ENCODE measurements at places on chromosomes 2 and 18.

- DNase-seq = no peak
These were observed 122.4 kb downstream of the SETBP1 start for GRCh38 chr18:44803019-44803650.

DNA sequence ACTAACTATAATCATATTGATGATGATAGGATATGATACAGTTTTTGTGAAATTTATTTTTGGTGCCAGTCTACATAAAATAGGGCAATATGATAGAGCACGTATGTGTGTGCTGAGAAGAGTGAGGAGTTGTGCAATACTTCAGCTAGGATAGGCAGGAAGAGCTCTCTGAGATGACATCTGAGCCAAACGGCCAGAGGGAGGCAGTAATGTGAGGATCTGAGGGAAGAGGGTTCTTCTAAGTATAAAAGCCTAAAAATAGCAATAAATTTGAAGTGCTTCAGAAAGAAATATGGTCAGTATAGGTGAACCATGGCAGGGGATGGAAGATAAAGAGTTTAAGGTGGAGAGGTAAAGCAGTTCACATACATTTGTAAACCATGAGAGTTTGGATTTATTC is 102.5 kb downstream of the OLA1 start:
- DNase-seq = no peak

GRCh38 chr18:75086494-75087034 is 122.4 kb downstream of the PTGR3 start:
- DNase-seq = no peak

- DNase-seq = no peak
These were observed 29.1 kb upstream of the PDIA6 start for GRCh38 chr2:10841547-10842219.

DNA sequence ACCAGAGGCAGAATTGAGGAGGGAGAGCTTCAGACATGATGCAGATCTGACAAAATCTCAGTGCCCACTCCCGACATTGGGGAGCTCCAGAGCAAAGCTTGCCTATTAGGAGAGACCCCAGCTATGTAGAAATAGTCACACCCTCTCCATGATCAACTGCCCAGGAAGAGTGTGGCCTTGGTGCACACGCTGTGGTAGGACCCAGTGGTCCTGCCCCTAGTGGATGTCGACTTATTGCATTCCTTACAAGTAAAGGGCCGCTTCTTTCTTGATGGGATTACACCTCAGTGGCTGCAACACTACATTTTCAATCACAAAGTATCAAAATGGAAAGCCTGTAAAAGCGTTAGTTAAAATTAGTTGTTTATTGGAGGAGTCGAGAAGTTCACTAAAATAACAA is 64.2 kb downstream of the VRK2 start:
- DNase-seq = no peak

GRCh38 chr2:28510184-28510583 is 14.3 kb downstream of the PLB1 start:
- DNase-seq = no peak

DNA sequence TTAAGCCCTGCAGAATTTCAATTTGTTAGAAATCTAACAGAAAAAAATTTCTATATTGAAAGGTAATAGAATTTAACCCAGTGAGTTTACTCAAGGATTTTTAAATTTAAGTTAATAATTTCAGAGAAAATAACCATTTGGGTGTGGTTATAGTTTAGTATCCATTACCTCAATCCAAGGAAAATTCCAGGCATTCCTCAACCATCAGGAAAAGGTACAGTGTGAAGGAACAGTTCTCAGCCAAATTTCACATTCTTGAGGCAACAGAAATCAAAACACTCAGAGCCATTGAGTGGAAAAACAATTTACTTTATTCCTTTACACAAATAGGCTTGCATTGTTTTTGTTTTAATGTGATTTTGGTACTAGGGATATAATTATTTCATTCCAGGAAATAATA is 45.6 kb downstream of the ONECUT2 start:
- DNase-seq = no peak

DNA sequence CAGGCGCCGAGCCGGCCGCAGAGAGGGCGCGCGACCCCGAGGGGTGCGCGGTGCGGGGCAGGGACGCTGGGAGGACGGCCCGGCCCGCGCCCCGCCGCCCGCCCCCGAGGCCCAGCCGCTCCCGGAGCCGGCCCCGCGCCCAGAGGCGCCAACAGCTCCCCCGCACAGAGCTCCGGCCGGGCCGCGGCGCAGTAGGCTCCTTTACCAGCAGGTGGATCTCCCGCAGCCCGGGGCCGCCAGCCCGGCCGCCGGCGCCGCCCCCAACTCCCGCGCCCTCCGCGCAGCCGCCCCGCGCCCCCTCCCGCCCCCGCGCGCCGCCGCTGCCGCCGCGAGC is 258 bp downstream of the MGAT4A start:
- DNase-seq = peak; percentile 68

GRCh38 chr2:62354771-62355561 is 151.0 kb downstream of the TMEM17 start:
- DNase-seq = no peak

- DNase-seq = no peak
These were observed 6.7 kb upstream of the B3GNT2 start for GRCh38 chr2:62189196-62189595.

DNA sequence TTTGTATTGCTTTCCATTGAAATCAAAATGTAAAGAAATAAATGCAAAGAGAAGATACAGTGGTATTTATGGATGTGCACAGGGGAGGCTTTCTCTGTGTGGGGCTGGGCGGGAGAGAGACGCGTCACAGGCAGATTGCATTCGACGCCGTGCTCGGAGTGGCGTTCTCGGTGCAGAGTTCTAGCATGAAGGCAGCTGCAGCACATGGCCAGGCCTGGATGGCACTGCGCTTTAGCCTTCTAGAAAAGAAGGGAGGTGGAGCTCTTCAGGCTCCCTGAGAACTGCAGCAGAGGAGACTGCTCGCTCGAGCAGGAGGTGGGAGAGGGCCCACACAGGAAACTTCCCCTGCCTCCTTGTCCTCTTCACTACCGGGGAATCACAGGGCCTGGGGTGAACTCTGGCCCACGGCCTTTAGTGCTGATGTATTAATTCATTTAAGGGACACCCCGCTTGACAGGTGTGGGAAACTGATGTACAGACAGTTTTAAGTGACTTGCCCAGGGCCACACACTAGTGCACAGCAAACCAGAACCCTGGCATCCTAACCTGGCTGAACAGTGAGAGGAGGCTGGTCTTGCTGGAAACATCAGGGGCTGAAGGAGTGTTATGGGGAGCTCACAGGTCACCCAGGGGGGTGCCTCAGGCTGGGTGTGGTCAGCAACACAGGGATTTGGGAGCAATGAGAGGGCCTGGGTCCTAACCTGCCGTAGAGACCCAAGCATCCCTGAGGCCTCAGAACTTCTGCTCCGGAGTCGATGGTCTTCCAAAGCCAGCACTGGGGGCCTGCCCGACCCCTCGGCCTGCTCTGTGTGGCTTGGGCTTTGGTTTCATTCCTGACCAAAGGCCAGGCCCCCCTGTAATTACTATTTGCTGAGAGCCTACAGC is 199.9 kb downstream of the HDAC4 start:
- no peak for DNase-seq

DNA sequence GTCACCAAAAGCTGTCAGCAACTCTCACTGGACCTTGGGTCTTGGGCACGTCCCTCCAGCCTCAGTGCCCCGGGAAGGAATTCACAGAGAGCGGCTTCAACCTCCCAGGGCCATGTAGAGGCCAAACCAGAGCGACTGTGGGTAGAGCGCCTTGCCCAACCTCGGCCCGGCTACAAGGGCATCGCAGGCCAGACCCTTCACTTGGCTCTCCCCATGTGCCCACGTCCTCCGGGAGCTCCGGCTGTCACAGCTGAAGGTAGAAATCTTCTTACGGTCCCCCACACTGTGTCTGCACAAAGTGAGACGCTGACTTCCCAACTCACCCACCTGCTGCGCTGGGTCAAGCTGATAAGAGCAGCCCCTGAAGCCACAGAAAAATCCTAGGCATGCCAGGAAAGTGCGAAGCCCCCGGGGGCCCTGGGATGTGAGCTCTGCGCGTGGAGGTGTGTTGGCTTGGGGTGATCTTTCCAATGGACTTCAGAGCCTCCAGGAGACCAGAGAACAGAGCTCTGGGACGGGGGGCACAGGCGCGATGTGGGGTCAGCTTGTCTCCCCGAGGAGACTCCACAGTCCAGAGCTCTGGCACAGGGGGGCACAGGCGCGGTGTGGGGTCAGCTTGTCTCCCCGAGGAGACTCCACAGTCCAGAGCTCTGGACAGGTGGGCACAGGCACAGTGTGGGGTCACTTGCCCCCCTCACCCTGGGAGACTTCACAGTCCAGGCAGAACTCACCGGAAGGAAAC is 105.5 kb downstream of the RTP5 start:
- no peak for DNase-seq

DNA sequence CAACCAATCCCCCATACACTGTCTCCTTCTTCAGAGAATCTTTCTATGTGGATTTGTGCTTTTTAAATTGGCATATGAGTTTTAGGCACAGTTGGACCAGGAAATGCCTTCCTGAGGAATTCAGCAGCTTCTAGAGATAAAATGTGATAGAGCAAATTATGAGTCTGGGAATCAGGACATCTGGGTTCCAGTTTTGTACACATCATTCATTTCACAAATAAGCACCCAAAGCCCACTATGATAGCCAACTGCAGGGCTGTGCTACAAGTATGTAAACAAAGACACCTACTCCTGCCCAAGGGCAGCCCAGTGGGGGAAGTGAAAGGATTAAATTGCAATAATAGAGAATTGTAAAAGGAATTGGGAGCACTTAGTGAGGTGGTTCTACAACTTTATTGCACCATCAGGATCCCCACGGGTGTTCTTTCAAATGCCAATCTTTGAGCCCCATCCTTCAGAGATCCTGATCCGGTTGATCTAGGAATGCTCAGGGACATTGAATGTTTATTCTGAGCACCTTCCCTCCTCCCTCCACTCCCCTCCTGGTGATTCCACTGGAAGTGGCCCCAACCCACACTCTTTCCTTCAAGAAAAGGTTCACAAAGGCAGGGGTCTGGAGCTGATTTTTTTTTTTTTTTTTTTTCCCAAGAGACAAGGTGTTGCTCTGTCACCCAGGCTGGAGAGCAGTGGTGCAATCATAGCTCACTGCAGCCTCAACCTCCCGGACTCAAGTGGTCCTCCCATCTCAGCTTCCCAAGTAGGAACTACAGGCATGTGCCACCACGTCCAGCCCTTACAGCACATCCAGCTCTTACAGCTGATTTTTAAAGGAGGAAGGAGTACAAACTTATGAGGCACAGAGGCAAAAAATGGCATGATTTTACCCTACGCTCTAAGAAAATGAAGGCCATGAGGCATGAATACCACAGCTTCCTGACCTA is 11.1 kb upstream of the KCMF1 start:
- no peak for DNase-seq

All from CD4-positive, alpha-beta memory T cell (primary cell).